Stimulated activated CD4-positive, alpha-beta T cell treated with anti-CD3 and anti-CD28 coated beads, Interleukin-1b, Interleukin-23, amount 100 ng/mL, for 48 hours (primary cell): ENCODE measurements at places on chromosomes 4 and X.

- no peak for DNase-seq
These were observed 3.0 kb downstream of the MID1 start for GRCh38 chrX:10617186-10617998.

DNA sequence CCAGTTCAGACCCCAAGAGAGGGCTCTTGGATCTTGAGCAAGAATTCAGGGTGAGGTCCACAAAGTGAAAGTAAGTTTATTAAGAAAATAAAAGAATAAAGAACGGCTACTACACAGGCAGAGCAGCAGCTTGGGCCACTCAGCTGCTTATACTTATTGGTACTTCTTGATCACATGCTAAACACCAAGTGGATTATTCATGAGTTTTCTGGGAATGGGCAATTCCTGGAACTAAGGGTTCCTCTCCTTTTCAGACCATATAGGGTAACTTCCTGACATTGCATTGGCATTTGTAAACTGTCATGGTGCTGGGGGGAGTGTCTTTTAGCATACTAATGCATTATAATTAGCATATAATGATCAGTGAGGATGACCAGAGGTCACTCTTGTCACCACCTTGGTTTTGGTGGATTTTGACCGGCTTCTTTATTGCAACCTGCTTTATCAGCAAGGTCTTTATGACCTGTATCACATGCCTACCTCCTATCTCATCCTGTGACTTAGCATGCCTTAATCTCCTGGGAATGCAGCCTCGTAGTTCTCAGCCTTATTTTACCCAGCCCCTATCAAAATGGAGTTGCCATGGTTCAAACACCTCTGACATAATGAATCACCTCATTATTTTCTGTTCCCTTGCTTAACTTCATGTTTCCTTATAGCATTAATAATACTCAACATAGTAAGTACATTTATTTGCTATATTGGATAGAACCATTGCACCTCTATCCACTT lies 476.3 kb downstream of the DTHD1 start:
- DNase-seq = no peak

DNA sequence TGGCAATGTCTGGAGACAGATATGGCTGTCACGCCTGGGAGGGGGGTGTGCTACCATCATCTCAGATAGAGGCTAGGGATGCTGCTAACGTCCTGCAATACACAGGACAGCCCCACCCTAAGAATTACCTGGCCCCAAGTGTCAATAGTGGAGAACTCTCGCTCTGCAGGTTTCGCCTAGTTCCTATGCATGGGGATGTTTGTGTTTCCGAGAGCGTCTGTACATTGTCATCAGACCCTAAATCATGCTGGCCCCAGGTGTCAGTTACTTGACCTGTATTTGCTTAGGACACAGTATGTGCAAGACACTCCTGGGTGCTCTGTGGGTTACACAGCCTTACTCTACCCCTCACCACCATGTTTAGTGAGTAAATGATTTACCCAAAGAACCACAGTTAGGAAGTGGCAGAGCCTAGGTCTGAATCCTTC lies 90.8 kb downstream of the AFF1 start:
- DNase-seq = no peak

- no peak for DNase-seq
These were observed 21.1 kb downstream of the KLHL5 start for GRCh38 chr4:39083164-39083563.

DNA sequence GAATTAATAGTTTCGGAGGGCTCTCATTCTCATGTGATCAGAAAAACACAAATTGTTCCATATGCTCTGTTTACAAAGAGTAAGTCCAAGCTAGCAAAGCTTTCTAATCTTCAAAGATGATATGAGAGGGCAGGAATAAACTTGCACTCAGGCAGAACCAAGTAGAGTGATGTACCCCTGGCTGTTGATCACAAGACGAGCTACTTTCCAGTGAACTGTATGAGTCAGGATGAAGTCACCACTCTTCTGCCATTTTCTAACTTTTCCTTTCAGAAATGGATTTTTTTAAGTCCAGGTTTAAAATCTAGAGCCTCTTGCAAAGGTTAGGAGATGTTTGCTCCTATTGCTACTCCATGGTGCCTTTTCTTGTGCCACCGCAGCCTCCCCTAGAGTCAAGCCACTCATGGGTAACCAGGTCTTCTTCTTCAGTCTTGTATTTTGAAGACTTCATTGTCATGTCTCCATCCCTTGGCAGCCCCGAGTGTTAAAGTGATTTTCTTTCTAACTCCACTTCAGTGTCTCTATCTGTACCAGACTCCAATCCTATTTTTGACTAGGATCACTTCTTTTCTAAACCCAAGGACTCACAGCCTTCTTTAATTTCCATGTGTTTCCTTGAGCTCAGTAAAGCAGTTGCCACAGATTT lies 171.9 kb upstream of the GALNT7 start:
- DNase-seq = no peak

DNA sequence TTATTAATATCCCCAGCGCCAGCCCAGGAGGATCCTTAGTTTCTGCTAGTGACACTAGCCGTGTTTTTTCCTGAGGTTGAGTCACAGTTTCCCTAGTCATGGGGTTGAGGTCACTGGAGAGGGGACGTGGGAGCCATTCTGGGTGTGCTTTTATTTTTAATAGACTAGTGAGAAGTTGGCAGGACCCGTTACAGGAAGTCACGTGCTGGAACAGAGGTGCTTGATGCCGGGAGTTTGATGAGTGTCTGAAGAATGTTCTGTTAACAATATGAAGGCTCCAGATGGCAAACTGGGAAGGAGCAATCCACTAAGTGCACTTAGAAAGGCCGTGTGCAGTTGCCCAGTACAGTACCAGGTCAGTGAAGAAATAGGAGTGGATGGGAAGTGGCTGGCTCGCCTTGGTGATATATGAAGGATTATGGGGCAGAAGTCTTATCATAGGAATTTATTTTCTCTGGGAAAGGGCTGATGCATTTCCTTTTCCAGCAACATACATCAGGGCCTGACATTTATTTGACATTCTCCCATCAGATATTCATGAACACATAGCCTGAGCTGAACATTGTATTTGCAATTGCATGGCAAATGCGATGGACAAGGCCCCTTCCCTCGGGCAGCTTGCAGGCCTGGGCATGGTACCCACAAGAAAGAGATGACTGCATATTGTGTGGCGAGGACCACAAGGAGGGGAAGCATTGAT lies 291.8 kb downstream of the FBXW7 start:
- no peak for DNase-seq
